Mesothelial cell of epicardium (in vitro differentiated cells): ENCODE measurements at places on chromosomes 3 and 15.

DNA sequence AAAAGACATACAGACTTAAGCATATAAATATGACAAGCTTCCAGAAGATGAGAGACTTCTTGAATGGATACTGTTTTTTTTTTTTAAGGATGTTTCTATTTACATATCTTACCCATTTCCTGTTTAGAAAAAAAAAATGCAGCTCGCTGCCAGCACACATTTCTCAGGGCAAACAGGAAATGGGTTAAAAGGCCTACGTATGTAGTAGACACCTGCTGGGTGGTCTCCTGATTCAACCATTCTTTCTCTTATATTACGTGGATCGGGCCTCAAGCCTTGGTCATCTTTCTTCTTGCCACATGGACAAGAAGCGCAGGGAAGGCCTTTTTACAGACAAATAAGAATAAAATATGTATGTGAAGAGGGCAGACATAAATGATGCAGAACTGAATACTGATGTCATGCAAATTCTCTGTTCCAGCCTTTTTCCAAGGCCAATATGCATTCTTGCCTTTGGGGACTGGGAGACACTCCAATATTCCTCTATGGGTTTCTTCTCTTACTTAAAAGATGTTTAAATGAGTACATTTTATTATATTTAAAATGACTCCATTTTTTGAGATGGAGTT is 35.0 kb upstream of the TJP1 start:
- H3K4me1 ChIP-seq, result no peaks in the 10 kb centered on the region
- no peak overlapping the region for H3K27ac ChIP-seq
- DNase-seq, result no peak

GRCh38 chr3:73786321-73786807 is 161.6 kb upstream of the PDZRN3 start:
- DNase-seq, result no peak
- H3K36me3 ChIP-seq, result no peaks in the 10 kb centered on the region
- H3K27ac ChIP-seq, result no peak overlapping the region
- H3K4me1 ChIP-seq, result peaks cover 18% of the 10 kb centered on the region
- H3K27me3 ChIP-seq, result no peaks in the 10 kb centered on the region

GRCh38 chr3:182005701-182006100 is 294.0 kb downstream of the SOX2 start:
- H3K27ac ChIP-seq, result no peak overlapping the region
- no peak overlapping the region for H3K4me3 ChIP-seq
- H3K27me3 ChIP-seq, result peaks cover 24% of the 10 kb centered on the region
- peaks cover 14% of the 10 kb centered on the region for H3K4me1 ChIP-seq
- DNase-seq, result no peak

DNA sequence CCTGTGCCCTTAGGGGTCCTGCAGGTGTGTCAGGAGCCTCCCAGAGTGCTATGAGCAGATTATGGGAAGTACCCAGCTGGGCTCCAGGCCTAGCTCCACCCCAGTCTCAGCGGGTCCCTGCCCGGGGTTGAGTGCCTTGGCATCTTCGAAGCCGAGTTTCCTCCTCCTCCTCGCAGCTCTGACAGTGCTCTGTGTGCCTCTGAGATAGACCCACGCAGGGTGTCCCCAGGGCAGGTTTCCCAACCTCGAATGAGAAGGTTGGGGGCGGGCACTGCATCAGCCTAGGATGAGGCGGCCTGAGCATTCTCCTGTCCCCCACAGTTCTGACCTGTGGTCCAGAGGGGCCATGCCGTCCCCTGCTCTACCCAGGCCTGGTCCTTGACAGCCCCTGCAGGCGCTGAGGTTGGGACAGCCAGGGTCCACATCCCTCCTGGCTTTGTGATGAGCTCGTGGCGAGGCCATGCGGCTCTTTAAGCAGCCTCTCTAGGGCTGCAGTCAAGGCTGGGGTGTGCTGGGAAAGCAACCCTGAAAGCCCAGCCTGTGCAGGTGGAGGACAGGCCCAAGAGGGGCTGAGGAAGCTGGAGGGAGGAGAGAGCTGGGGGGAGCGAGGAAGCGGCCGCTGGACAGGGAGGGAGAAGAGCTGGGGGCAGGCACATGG is 20.2 kb upstream of the SKOR1 start:
- no peak overlapping the region for H3K4me3 ChIP-seq
- peaks cover 1% of the 10 kb centered on the region for H3K27me3 ChIP-seq
- H3K27ac ChIP-seq, result no peak overlapping the region
- peaks cover 2% of the 10 kb centered on the region for H3K36me3 ChIP-seq

DNA sequence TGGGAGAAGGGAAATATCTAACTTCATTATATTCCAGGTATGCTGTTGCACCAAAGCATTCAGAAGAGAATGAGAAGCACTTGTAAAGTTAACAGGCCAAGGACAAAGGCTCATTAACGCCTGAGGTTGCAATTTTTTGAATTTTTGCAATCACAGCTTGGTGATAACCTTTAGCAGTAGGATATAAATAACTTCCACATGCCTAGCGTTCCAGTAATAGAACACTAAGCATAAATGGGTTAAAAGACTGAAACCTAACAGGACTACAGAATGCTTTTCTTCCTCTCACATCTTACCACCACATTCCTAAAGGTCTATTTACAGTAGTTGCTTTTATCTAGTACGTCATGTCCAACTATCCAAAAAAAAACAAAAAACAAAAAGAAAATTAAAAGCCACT is 57.4 kb upstream of the IMPG2 start:
- no peak for DNase-seq
- peaks cover 11% of the 10 kb centered on the region for H3K4me1 ChIP-seq
- H3K36me3 ChIP-seq, result peaks cover 27% of the 10 kb centered on the region
- peak overlapping the region; percentile 84 for H3K27ac ChIP-seq
- H3K27me3 ChIP-seq, result no peaks in the 10 kb centered on the region

- H3K27ac ChIP-seq, result no peak overlapping the region
- no peaks in the 10 kb centered on the region for H3K27me3 ChIP-seq
- no peaks in the 10 kb centered on the region for H3K4me1 ChIP-seq
- no peak for DNase-seq
- H3K36me3 ChIP-seq, result peaks cover 7% of the 10 kb centered on the region
Measured at GRCh38 chr3:49707113-49707480, 12.4 kb downstream of the AMIGO3 start.

- H3K4me3 ChIP-seq, result no peak overlapping the region
- DNase-seq, result no peak
- H3K36me3 ChIP-seq, result no peaks in the 10 kb centered on the region
- H3K27me3 ChIP-seq, result no peaks in the 10 kb centered on the region
Measured at GRCh38 chr3:142615171-142615570, 19.0 kb downstream of the PLS1 start.

- DNase-seq, result no peak
- no peak overlapping the region for H3K27ac ChIP-seq
- no peak overlapping the region for H3K4me3 ChIP-seq
- no peaks in the 10 kb centered on the region for H3K4me1 ChIP-seq
Measured at GRCh38 chr3:63807961-63808565, 11.0 kb upstream of the C3orf49 start.

- peak; percentile 3 for DNase-seq
- no peaks in the 10 kb centered on the region for H3K27me3 ChIP-seq
- peaks cover 16% of the 10 kb centered on the region for H3K4me1 ChIP-seq
- peaks cover 2% of the 10 kb centered on the region for H3K36me3 ChIP-seq
- no peak overlapping the region for H3K4me3 ChIP-seq
- no peak overlapping the region for H3K27ac ChIP-seq
Measured at GRCh38 chr15:70569091-70569713, 194.2 kb downstream of the UACA start.

DNA sequence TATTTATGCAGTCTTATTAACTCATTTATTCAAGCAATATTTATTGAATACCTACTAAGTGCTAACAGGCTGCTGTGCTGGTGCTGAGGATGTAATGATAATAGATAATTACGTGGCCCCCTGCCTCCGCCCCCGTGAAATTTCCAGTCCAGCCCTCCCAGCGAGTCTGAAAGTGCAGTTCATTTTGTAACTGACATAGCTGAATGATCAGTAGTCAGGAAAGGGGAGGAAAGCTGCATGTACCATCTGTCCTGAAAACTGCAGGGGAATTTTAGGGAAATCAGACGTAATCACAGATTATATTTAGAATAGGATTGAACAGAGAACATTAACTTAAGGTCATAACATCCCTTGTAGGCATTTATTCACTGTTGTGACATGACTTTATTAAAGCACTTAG is 736.8 kb downstream of the MCTP2 start:
- H3K4me1 ChIP-seq, result peaks cover 26% of the 10 kb centered on the region
- no peaks in the 10 kb centered on the region for H3K27me3 ChIP-seq
- H3K27ac ChIP-seq, result no peak overlapping the region
- no peaks in the 10 kb centered on the region for H3K36me3 ChIP-seq
- no peak for DNase-seq
- H3K4me3 ChIP-seq, result no peak overlapping the region
